Ascending aorta (tissue), 2 donors: ENCODE measurements at places on chromosomes 3 and 15.

DNA sequence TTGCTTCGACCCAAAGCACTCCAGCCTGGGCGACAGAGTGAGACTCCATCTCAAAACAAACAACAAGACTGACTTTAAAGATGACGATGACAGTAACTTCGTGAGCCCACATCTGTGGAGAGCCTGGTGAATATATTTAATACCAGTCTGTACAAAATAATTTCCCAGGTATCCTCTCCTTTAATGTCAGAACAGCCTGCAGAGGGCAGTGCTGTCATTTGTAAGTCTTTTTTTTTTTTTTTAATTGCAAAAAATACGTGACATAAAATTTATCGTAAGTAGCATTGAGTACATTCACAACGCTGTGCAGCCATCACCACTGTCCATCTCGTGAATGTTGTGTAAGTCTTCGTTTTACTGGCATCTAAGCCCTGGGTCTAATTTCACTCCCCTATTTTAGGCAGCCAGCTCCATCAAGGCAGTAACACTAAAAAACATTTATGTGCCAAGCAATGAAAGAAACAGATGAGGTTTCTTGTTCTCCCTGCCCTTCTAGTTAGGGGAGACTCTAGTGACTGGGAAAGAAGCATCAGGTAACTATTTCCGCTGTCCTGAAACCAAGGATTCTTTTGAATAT is 1.4 kb downstream of the HTD2 start:
- no peak for DNase-seq

GRCh38 chr3:131110087-131110486 is 83.4 kb downstream of the NEK11 start:
- no peak for DNase-seq

DNA sequence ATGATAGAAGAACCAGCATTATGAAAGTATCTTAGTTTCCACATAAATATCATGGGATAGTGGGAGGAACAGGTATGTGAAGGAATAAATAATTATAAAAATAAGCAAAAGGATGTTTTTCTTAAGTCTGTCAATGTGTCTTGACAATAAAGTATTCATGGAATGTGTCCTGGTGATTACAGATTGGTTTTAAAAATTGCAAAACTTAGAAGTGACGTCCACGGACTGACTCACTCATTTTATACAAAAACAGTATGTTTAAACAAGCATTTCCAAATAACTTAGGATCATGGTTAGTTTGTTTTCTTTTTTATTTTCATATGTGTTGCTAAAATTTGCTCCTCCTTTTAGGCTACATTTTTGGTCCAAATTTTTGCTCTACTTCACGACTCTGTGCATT is 687.0 kb upstream of the NECTIN3 start:
- no peak for DNase-seq

DNA sequence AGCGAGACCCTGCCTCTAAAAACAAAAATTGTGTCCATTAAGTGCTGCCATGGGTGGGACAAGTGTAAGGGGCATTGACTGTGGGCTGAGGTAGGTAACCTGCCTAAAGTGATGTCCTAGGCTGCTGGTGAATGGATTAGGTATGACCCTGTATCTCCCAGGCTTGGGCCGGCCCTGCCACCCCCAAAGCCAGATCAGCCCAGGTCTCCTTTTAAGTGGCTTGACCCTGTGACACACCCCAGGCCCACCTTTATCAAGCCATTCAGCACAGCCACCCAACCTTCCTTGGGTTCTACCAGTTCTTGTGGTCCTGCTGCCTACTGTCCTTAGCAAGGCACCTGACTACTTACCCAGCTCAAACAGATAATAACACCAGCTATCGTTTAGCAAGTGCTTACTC is 18.7 kb downstream of the CIB2 start:
- DNase-seq = no peak

DNA sequence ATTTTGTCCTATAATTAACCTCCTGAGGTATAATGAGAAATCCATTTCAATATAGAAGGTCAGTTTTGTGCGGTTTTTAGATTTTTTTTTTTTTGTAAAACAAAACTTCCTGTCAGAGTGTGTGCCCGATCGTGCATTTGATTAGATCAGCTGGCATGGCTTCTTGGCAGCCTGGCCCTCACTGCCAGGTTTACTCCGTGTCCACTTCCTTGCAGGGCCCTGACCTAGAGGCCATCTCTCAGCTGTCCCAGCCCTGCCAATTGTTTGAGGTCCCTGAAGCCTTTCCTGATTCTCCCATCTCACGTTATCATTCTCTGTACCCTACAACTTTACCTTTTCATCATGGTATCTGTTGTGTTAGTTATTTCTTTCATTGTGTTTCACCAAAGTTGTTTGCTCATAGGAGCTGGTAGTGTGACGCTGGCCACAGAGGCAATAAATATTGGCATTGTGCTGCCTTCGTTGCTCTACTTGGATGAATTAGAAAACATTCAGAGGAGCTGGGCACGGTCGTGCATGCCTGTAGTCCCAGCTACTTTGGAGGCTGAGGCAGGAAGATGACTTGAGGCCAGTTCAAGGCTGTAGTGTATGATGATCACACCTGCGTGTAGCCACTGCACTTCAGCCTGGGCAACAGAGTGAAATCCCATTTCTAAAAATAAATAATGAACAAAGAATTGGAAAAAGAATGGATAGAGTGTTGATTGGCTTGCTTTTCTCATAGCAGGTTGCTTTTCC is 202.0 kb downstream of the GHSR start:
- no peak for DNase-seq

DNA sequence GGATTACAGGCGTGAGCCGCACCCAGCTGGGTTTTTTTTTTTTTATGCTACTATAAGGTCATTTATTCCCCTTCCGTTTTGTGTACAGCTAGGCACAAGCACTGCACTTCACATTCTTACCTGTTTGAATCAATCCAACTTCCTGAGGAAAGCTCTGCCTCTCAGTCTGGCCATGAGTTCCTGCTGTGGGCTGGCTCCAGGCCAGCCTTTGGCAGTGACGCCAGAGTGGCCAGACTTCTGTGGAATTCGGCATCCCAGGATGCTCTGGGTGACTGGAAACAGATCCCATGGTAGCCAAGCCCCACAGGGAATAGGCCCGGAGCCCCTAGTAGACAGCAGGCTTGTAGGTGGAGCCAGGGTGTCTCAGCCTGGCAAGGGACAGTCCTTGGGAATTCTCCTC is 21.5 kb upstream of the TIMP4 start:
- peak; percentile 42 for DNase-seq

DNA sequence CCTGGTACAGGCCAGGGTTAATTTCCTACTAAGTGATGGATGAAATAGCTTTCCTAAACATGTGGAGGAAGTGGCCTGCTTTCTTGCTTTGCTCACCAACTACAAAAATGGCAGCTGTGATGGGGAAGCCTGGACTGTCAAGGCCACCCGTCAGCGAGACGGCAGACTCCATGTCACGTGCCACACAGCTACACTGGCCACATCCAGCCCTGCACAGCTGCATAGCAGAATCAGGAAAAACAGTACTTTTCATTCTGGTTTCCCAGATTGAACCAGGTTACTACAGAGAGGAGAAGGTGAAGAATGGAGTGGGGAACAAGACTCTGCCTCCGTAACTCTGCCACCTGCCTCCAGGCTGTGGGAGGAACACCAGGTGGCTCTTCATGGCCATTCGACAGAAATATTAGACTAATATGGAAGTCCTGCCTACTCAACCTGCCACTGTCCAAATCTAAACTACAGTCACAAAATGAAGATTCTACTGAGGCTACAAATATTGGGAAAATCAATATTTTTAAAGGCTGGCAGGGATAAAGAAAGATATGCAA is 174.3 kb downstream of the MAGI1 start:
- DNase-seq = no peak

DNA sequence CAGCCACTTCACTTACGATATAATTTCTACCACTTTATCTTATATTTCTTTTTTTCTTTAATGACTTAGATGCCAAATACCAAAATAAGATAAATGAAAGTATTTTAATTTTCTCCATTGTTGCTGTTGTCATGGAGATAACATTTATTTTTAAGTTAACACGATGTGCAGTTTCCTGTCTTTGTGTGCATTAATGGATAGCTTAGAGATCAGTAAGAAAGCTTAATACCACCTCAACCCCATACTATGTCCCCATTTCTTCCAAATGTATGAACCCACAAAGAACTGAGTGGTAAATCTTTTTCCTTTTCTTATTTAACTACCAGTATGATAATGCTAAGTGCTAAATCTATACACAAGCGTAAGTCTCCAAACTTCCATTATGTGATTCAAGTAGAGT is 17.1 kb downstream of the PCNP start:
- DNase-seq = no peak

DNA sequence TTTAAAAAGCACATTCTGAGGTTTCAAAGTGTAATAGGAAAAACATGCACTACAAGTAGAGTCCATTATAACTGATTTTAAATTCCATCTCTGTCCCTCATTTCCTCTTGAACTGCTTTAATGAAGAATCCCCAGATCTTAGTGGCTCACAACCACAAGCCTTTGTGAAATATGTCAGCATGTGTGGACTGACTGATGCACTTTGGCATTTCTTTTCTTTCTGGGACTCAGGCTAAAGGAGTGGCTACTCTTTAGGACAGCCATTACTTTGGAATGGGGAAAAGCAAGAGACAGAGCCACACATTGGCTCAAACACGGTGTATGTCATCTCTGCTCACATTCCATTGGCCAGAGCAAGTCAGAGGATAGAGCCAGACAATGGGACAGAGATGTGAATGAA is 139.6 kb downstream of the GRM7 start:
- no peak for DNase-seq

- no peak for DNase-seq
Measured at GRCh38 chr3:112302150-112302830, 8.3 kb upstream of the SLC9C1 start.

DNA sequence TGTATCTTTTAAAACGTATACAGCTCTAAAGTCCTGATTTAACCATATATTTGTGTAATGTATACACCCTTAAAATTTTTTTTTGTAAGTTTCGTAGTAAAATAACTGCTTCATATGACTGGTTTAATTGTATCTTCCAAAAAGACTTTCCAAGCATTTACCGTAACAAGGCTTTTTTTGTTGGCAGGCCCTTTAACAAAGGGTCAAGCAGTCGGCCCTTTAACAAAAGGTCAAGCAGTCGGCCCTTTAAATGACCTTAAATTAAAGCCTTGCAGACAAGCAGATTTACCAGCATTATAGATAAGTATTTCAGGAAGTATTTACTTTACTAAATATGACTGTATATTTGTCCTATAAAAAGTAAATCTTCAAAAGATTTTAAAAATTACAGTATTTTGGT is 28.1 kb downstream of the TSC22D2 start:
- DNase-seq = no peak

DNA sequence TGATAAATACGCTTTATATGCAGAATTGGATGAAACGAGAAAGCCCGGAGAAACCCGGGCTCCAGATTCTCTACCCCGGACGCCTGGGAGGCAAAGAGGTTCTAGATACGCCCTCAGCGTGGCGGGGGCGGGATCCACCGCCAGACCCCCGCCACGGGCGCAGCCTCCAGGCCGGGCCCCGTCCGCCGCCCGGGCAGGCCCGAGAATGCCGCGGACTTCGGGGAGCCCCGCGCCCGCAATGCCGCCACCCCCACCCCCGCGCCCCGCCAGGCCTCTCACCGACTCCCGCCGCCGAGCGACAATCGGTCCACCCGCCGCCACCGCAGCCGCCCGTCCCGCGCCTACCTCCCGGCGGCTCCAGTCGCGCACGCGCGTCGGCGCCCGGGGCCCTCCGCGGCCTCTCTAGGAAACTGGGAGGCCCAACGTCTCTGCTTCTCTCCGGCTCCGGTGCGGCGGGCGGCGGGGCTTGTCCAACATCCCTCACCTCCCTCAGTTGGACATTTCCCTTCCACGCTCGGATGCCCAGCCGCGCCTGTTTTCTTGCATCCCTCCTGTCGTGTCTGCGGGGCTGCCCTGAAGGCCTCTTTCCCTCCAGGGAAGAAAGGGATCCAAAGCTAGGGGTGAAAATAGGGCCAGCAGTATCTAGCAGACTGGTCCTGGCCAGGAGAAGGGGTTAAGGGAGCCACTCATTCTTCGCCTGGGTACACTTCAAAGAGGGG is at the start of gene ZNF445:
ZNF445 (minus strand) TSS at position 359 of the 719 bp plus-strand sequence. CDS start 22,121 bp downstream, outside the sequence.
- peak; percentile 90 for DNase-seq

DNA sequence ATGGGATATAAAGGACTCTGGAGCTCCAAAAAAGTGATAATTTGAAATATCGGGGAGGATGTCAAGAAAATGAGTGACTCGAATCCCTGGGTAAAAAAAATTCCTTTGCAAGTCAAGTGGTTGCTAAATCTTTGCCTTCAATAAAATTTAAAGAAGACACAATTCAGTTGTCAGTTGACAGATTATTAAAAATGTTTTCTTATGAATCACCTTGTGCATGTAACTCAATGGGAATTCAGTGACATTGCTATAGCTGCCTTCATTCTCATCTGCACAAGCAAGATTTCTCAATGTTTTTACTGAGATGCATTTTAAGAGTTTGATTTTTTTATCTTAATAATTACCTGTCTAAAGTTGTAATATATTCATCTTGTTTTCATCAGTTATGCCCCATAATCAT is 264.0 kb upstream of the IL12A start:
- no peak for DNase-seq

DNA sequence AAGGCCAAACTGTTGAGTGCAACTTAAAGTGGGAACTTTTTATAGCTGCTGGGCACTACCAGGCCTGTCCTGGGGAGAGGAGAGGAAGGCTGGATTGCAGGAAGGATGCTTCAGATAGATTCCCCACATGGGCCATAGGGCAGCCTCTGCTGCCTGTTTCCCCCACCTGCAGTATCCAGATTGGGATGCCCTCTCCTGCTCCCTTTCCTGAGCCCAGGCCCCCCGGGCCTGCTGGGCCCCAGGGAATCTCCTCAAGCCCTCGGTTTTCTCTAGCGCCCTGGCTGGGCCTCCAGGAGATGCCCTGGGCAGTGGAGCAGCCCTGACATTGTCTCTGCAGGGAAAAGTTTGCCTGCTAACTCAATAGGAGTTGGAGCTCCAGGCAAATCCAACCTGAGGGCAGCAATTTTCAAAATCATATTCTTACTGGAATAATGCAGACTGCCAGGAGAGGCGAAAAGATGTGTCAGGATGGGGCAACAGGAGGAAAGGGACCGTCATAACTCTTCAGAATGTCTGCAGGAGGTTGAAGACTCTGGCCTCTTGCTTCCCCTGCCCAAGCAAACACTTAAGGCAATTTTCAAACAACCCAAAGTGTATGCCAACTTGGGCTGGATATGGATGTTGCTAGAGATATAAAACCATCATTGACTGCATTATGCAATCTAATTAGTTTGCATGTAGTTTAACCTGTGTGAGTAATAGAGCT is 4.4 kb downstream of the NR2F2 start:
- no peak for DNase-seq

DNA sequence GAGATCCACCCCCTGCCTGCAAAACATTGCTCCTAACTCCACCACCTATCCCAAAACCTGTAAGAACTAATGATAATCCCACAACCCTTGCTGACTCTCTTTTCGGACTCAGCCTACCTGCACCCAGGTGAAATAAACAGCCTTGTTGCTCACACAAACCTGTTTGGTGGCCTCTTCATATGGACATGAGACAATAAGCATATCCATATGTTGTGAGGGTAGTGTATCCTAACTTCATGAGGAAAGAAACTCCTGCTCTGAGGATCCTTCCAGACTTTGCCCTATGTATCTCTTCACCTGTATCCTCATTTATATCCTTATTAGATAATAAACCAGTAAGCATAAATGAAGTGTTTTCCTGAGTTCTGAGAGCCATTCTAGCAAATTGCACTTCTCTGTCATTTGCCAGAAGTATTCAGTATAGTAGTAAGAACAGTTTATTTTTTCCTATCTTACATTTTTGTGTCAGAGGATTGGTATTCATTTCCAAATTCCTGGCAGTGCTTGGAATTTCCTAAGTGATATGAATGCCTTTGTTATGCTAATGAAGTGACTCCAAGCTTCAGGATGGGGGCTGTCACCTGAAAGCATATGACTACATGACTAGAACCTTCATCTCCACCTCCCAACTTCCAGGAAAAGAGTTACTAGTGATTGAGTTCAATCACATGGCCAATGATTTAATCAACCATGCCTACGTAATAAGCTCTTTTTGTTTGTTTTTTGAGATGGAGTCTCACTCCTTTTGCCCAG is 30.2 kb downstream of the TTBK2 start:
- DNase-seq = no peak
